ENCODE measurements at places on chromosomes 1 and 21. TPM values are rescaled to one million over a fixed set of nuclear protein-coding genes. Genes with fewer than 3 reads are reported as not detected.

DNA sequence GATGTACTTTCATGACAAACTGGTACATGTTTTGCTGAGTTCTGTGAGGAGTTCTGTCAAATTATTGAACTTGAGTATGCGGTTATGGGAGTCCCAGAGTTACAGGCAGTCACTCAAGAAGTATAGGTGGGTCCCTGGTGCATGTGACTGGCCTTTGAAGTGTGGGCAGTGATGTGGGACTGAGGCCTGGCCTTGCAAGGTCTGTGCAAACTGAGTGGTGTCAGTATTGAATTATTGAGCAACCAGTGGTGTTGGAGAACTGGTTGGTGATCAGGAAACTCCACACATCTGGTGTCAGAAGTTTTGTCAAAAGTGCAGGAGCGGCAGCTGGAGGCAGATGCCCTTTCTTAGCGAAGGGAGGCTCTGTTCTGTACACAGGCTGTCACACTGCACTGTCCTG, 5.2 kb downstream of the ZNF678 start:
- DNase-seq, result no peak

The AMPD1 gene
- total RNA-seq, result not detected

The SPATA1 gene
- 2.2 TPM for total RNA-seq

GRCh38 chr21:37636152-37636860, 269.7 kb downstream of the DYRK1A start:
- no peak for DNase-seq

DNA sequence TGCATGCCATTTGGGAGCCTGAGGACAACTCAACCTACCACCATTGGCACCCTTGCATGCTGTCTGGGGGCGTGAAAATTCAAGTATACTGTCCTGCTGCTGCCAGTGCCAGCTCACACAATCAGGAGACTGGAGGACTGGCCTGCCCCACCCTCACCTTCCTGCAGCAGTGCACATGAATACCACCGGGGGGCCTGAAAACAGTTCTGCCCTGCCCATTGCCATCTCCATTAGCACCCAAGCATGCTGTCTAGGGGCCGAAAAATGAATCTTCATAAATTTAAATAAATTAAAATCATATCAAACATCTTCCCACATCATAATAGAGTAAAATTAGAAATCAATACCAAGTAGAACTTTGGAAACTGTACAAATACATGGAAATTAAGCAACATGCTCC, 322.1 kb upstream of the TMPRSS15 start:
- no peak for DNase-seq

GRCh38 chr1:36178471-36179219, 22.7 kb downstream of the MAP7D1 start:
- DNase-seq, result peak; percentile 72

- no peak for DNase-seq
Measured at GRCh38 chr1:212819726-212820125, 27.7 kb downstream of the SPATA45 start.

DNA sequence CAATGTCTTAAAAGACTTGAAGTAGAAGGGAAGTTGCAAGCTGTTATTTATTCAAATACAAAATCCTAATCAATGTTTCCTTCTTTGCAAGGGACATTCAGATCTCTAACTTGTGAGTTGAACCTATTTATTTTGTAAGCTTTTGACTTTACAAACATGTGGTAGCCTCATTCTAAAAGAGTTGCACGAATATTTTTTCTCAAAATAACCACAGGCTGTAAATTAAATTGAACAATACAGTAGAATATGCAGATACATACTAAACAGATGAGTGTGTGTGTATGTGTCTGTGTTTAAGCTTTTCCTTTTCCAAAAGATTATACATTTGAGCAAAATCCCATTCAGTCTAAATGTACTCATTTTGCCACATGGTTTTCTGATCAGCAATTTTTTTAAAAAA, 4.8 kb upstream of the DYNLT5 start:
- DNase-seq, result no peak

GRCh38 chr1:214013614-214014377, 26.0 kb downstream of the PROX1 start:
- DNase-seq, result no peak

Measured in mucosa of gallbladder (tissue), 1 donor.